CMK (cell line): ENCODE measurements at places on chromosomes 5 and 9.

DNA sequence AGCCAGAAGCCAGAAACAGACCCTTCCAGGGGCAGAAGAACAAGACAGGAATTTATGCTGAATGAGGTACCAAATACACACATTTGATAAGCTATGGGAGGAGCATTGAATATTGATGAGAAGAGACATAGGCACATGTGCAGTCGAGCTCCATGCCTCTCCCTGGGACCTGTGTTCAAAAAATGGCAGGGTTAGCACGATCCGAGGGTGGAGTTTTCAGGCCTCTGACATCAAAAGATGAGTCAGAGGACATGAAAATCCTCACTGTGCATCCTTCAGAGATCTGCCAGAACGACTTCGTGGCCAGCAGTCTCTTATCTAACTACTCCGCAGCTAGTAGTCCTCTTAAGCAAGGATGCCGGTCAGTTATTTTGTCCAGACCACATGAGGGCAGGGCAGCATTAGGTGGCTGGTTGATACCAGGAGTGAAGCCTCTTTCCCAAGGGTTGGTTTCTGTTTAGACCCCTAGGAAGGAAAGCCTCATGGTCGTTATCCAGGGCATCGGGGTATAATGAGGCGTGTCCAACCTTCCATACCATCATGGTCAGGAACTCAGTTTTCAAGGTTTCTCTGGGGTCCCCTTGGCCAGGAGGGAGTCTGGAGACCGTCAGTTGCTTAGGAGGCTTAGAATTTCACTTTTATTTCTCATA is 11.6 kb upstream of the CMBL start:
- no peak for DNase-seq

GRCh38 chr5:149937610-149938009 is 7.0 kb downstream of the PDE6A start:
- DNase-seq: no peak

DNA sequence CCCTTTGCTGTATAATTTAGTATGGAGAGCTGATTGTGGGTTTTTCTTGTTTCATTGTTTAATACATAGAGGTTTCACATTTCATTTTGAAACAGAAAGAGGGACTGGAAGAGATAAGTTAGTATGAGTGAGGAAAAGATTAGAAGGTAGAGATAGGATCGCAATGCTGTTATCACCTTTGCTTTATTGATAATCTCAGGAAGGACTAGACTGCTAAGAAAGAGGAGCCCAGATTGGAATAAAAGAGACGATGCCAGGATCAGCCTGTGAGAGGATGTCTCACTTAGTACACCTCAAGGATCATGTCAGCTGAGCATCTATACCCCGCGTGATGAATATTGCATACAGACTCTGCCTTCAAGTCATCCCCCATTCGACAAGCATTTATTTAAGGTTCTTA is 178.0 kb upstream of the DMAC1 start:
- no peak for DNase-seq

- DNase-seq: no peak
These were observed 17.0 kb downstream of the ERAP2 start for GRCh38 chr5:96893342-96893741.

DNA sequence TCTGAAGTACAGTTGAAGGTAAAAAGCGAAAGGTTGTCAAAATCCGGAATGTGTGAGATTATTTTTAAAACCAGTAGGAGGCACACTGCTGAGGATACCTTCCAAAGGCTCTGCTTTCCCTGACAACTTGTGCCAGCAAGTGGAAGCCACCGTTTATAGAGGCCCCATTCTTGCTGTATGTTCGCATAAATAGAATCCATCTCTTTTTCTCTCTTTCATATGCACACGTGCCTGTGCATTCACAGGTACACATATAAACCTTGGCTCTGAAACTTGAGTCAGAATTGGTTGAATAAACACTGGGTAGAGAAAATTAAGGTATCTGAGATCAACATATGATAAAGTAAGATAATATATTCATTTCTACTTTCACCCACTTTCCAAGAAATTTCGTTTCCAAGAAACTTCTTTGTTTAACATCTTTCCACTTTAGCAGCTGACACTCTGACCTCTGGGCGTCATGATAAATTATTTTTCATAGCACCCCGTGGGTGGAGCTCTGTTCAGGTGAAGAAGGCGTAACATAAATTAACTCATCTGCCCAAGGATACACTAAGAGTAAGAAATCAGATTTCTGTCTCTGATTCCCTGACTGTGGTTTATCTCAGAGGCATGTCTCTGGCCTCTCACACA is 63.7 kb upstream of the RICTOR start:
- no peak for DNase-seq

GRCh38 chr9:91558879-91559278 is 135.2 kb upstream of the NFIL3 start:
- no peak for DNase-seq

DNA sequence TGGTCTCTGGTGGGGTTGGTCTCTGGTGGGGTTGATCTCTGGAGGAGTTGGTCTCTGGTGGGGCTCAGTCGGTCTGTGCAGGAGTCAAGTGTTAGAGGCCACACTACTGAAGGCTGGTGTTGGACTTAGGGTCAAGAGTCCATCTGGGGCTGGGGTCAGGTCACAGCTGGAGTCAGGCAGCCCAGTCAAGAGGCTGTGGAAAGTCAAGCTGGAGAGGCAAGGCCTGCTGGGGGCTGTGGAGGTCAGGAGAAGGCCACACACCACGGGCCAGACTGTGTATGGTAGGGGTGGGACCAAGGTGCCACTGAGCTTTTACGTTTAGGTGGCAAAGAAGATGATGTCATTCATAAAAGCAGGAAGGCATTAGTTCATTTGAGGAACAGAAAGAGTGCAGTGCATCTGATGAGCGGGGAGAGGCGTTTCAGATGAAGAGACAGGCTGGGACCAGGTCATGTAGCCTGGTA is 16.7 kb upstream of the CD74 start:
- no peak for DNase-seq

DNA sequence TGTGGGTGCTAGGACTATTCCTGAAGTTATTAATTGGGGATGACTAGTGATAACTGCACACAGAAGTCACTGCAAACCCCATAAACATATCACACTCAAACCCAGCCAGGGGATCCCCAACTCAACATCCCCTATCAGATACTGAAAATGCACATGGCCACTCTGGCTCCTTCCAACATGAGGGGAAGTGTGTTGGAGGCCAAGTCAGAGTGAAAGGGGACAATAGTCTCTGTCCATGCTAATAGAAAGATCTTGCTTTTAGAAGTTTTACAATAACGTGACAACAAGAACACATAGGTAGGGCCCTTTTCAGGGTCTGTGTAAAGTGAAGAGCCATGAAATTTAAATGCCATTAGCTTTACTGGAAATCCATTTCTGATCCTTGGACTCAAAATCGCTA is 98.8 kb upstream of the SEMA6A start:
- DNase-seq: no peak

GRCh38 chr9:79280691-79281090 is 291.1 kb upstream of the TLE4 start:
- DNase-seq: no peak

DNA sequence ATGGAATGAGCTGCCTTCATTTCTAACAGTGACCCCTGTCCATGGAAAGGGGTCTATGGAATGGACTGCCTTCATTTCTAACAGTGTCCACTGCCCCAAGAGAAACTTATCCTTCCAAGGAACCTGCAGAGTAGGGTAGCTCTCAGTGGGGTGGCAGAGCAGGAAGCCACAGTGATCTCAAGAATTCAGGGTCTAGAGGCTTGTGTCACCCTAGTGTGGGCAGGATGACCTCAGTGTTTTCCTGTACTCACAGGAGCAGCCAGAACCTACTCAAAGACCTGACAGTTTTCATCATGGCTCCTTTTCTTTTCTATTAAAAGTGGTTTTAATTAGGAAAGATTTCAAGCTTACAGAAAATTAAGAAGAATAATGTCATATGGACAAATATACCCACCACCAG is 27.5 kb downstream of the SEC61B start:
- DNase-seq: no peak
